ENCODE measurements at places on chromosomes 6 and 20. TPM values are rescaled to one million over a fixed set of nuclear protein-coding genes. Genes with fewer than 3 reads are reported as not detected.

Gene RBPJL
- not detected for total RNA-seq

Gene COX4I2
- not detected for total RNA-seq

Gene COX7A2
- total RNA-seq, result 183 TPM

Gene HLA-DRB5
- total RNA-seq, result 1.6 TPM

Gene PRDM1
- 7.2 TPM for total RNA-seq

Gene C6orf58
- total RNA-seq, result not detected

Gene ZNF311
- 0.63 TPM for total RNA-seq

Gene ASIP
- not detected for total RNA-seq

Gene RIMS4
- 0.88 TPM for total RNA-seq

Gene TCP11
- total RNA-seq, result not detected

Gene GJA10
- not detected for total RNA-seq

Gene NKX2-2
- total RNA-seq, result not detected

Gene TP53TG5
- 0.47 TPM for total RNA-seq

Gene MDN1
- 58.5 TPM for total RNA-seq

Gene TRDN
- total RNA-seq, result 0.09 TPM

Gene OR12D3
- total RNA-seq, result not detected

Gene TBC1D32
- 11.4 TPM for total RNA-seq

Gene MAP3K4
- 25.0 TPM for total RNA-seq

Gene PNPLA1
- not detected for total RNA-seq

Gene MUC21
- not detected for total RNA-seq

Gene HLA-DQA1
- total RNA-seq, result 1.8 TPM

Gene DDO
- total RNA-seq, result 2.8 TPM

Gene MAK
- 0.25 TPM for total RNA-seq

Gene SRSF12
- total RNA-seq, result not detected

Gene CPXM1
- total RNA-seq, result 22.1 TPM

Gene GTSF1L
- total RNA-seq, result not detected

Gene SNTA1
- total RNA-seq, result 28.5 TPM

Gene CAP2
- 8.9 TPM for total RNA-seq

Gene SPATA25
- 3.3 TPM for total RNA-seq

Gene ZNF391
- 4.5 TPM for total RNA-seq

Gene SLC16A10
- total RNA-seq, result 19.1 TPM

Gene SSTR4
- not detected for total RNA-seq

Gene LY6G6C
- 0.74 TPM for total RNA-seq

Gene SCGN
- total RNA-seq, result 8.5 TPM

Gene SLC35A1
- total RNA-seq, result 15.1 TPM

Gene BPIFB1
- not detected for total RNA-seq

Gene C20orf141
- total RNA-seq, result 1.4 TPM

Gene PERP
- total RNA-seq, result 23.9 TPM

Gene SLC52A3
- total RNA-seq, result 3.3 TPM

Gene PHF20
- 56.0 TPM for total RNA-seq

Gene HLA-E
- total RNA-seq, result 878 TPM

Gene FAM210B
- 29.2 TPM for total RNA-seq

Gene VSTM2L
- total RNA-seq, result 0.63 TPM

Gene FAM83C
- total RNA-seq, result not detected

Gene ABHD16B
- total RNA-seq, result not detected

Data from omental fat pad (tissue), 4 donors.